ENCODE measurements at places on chromosomes 12 and 14. TPM values are rescaled to one million over a fixed set of nuclear protein-coding genes. Genes with fewer than 3 reads are reported as not detected.

The SLC10A1 gene
- not detected for total RNA-seq

The MYO1H gene
- total RNA-seq: not detected

The ACVRL1 gene
- total RNA-seq: 36.2 TPM

The RNASE4 gene
- total RNA-seq: 158 TPM

The MMP17 gene
- not detected for total RNA-seq

The RIN3 gene
- total RNA-seq: 12.8 TPM

The CLEC4A gene
- not detected for total RNA-seq

The NTS gene
- not detected for total RNA-seq

The MYBPC1 gene
- total RNA-seq: not detected

The PDZRN4 gene
- total RNA-seq: 2.6 TPM

The KERA gene
- total RNA-seq: not detected

The MEG3 gene
- 390 TPM for total RNA-seq

The SAMD4A gene
- total RNA-seq: 19.8 TPM

The PRKAG1 gene
- 68.7 TPM for total RNA-seq

The PTPRO gene
- total RNA-seq: not detected

The DHRS2 gene
- total RNA-seq: not detected

The FOXM1 gene
- not detected for total RNA-seq

The CCDC197 gene
- total RNA-seq: not detected

The KCNC2 gene
- total RNA-seq: not detected

The OTX2 gene
- not detected for total RNA-seq

The LEMD3 gene
- 27.2 TPM for total RNA-seq

The DHRS1 gene
- 17.4 TPM for total RNA-seq

The FZD10 gene
- 0.92 TPM for total RNA-seq

The ADIPOR2 gene
- total RNA-seq: 2.9 TPM

The TCL1B gene
- not detected for total RNA-seq

The C1S gene
- 180 TPM for total RNA-seq

The KLHDC1 gene
- total RNA-seq: 0.58 TPM

The KRT78 gene
- total RNA-seq: not detected

The INTS13 gene
- total RNA-seq: 18.7 TPM

The GPRC5A gene
- total RNA-seq: 58.9 TPM

The MDM1 gene
- total RNA-seq: 17.4 TPM

The VRTN gene
- not detected for total RNA-seq

The IQSEC3 gene
- 0.73 TPM for total RNA-seq

The INHBC gene
- total RNA-seq: 0.37 TPM

The TAS2R7 gene
- total RNA-seq: not detected

The PAX9 gene
- not detected for total RNA-seq

The ANKS1B gene
- 26.8 TPM for total RNA-seq

The SVOP gene
- not detected for total RNA-seq

The KRT72 gene
- not detected for total RNA-seq

The TAMALIN gene
- total RNA-seq: 61.3 TPM

The ACSM4 gene
- total RNA-seq: not detected

The BEST3 gene
- 0.37 TPM for total RNA-seq

The KRR1 gene
- total RNA-seq: 7.2 TPM

The TMEM19 gene
- 80.5 TPM for total RNA-seq

The ABHD12B gene
- not detected for total RNA-seq

The TRPV4 gene
- not detected for total RNA-seq

The PRKD1 gene
- 26.6 TPM for total RNA-seq

The IL23A gene
- total RNA-seq: not detected
